ENCODE measurements at places on chromosomes 13 and 19.

DNA sequence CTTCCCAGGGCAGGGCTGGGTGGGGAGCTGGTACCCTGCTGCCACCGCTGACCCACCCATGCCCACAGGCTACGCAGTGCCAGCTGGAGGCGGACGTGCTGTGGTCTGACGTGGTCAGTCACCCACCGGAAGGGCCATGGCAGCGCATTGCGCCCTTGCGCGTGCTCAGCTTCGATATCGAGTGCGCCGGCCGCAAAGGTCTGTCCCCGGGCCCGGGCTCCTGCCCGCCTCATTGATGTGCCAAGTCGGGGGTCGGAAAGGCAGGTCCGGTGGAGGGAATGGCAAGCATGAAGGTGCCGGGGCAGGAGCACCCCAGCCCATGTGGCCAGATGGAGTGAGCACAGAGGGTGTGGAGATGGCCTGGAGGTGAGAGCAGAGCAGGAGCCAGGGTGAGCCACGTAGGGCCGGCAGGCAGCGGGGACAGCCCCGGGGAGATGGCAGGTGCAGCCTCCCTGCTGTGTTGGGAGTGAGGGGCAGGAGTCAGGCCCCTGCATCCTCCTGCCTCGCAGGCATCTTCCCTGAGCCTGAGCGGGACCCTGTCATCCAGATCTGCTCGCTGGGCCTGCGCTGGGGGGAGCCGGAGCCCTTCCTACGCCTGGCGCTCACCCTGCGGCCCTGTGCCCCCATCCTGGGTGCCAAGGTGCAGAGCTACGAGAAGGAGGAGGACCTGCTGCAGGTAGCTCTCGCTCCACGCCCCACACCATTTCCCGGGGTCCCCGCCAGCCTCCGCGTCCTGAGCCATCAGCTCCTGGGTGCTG lies 16.0 kb upstream of the SPIB start:
- no peak for DNase-seq

DNA sequence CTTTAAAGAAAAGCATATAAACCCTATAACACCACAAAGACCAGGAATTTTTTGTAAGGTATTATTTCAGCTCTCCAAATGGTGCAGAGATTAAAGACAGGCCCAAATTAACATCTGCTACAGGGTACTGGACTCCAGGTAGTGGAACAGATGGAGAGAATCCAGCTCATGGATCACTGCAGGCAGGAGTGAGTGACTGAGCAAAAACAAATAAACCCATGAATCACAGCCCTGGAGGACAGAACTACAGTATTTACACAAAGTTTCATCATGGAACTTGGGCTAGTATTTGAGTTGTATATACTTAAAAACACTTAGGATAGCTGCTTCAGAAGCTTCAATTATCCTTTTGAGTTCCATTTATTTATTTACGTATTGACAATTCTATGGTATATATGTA lies 132.8 kb upstream of the SPRY2 start:
- no peak for DNase-seq

DNA sequence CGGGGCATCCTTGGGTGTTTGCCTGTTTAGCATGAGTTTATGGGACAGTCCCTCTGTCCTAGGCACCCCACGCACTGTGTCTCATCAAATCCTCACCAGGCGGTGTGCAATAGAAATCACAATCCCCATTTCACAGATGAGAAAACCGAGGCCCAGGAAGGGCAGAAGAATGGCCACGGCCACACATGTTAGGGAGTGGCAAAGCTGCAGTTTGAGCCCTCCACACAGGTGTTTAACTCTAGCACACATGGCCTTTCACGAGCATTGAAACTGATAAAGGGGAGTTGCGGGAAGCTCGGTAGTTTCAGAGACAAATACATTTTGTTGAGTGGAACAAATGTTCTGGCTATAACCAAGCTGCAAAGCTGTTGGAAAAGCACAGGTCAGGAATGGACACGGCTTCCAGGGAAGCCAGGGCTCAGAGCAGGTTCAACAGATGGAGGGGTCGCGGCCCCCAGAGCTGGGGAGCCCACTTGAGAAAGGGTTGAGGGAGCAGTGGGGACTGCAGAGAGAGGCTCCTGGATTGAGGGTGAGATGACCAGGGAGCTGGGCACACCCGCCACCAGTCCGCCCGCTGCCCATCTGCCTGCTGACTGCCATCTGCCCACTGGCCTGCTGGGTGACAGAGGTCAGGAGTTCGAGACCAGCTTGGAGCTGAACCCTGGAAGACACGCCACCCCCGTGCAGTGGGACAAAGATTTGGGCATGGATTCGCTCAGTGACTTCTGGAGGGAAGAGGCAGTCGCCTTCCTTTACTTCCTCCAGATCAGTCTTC lies 154.7 kb downstream of the URI1 start:
- no peak for DNase-seq

- no peak for DNase-seq
Measured at GRCh38 chr19:56918682-56919307, 78.3 kb upstream of the PEG3 start.

DNA sequence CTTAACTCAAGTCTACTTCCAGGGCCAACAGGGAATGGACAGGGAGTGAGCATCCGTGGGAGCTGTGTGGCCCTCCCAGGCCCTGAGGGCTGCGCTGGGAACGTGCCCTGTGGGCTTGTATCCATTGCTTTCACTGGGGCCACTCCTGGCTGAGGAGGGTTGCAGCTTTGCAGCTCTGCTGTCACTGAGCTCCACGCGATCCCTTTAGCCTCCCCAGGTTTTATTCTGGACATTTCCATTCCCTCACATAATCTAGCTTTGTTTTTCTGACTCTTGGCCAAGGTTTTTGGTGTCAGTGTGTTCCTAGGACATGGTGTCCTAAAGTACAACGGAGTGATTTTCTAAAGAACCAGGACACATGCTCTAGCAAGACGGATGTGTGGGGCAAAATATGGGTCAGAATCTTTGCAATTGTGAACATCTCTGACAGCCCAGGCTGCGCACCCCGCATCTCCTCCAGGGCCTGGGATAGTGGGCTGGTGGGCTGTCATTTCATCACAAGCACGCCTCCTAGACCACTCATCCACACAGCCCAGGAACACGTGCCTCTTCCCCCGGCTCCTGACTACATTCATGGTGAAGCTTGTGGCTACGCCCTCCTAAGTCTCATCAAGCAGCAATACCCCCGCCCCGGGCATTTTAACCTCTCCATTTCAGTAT lies 28.0 kb downstream of the GGACT start:
- DNase-seq, result no peak
